ENCODE measurements at places on chromosomes 6 and 20. TPM values are rescaled to one million over a fixed set of nuclear protein-coding genes. Genes with fewer than 3 reads are reported as not detected.

DNA sequence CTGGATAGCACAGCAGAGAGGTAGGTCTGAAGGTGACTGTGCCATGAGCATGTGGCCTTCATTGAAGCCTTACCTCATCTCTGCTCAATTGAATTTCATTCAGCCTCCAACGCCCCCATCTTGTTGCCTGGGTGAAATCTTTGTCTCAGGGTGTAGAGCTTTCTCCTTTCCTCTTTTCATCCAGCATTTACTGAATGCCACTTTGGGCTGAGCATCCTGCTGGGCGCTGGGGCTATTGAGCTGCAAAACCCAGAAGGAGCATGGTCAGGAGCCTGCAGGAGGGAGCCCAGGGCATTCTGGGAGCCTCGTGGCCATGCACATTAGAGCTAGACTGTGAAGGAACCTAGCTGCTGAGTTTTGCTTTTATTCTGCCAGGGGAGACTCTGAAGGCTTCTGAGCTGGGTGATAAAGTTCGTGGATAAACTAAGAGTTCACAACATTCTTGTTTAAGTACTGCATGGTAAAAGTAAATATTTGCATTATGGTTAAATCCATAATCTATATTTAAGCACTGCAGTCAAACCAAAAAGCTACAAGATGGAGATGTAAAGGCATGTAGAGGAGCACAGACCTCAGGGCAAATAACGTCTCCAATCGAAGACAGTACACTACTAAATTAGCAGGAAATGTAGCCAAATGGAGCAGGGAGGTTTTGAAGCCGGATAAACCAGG is 13.2 kb upstream of the ASXL1 start:
- no peak for DNase-seq

GRCh38 chr6:158758451-158758860 is 60.7 kb downstream of the EZR start:
- DNase-seq = no peak

GRCh38 chr6:155067956-155068615 is 73.0 kb downstream of the TIAM2 start:
- no peak for DNase-seq

Gene NRSN1
- total RNA-seq = 22.0 TPM

Gene SGK2
- total RNA-seq = 0.41 TPM

GRCh38 chr20:39358052-39358451 is 395.9 kb downstream of the DHX35 start:
- DNase-seq = no peak

- no peak for DNase-seq
Measured at GRCh38 chr6:134535831-134536230, 217.9 kb upstream of the SGK1 start.

GRCh38 chr6:36028877-36029324 is 1.3 kb downstream of the MAPK14 start:
- no peak for DNase-seq

DNA sequence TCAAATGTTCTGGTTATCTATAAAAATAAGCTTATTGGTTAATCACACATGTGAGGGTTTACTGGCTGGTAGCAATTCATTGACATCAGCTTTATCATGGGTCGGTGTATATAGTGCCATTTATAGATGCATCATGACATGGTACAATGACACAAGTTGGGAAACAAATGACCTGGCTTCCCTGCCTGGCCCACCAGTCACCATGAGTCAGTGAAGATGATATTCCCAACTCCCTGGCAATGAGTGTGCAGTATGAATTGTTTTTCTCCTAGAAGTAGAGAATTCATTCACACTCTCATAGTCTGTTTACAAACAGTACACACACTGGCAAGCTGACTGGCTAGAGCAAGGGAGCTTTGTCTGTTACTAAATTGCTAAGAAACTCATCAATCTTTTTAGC is 37.2 kb upstream of the CALHM6 start:
- DNase-seq = no peak

DNA sequence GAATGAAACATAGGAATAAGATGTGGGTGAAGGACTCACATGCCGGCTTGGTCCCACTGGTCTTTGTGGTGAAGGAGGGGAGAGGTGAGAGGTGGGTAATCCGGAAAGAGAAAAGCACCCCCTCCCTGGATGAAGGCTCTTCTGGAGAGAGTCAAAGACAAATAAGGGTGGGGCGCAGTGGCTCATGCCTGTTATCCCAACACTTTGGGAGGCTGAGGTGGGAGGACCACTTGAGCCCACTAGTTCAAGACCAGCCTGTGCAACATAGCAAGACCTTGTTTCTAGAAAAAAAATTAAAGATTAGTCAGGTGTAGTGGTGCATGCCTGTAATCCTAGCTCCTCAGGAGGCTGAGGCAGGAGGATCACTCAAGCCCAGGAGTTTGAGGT is 3.1 kb downstream of the LTB start:
- no peak for DNase-seq

DNA sequence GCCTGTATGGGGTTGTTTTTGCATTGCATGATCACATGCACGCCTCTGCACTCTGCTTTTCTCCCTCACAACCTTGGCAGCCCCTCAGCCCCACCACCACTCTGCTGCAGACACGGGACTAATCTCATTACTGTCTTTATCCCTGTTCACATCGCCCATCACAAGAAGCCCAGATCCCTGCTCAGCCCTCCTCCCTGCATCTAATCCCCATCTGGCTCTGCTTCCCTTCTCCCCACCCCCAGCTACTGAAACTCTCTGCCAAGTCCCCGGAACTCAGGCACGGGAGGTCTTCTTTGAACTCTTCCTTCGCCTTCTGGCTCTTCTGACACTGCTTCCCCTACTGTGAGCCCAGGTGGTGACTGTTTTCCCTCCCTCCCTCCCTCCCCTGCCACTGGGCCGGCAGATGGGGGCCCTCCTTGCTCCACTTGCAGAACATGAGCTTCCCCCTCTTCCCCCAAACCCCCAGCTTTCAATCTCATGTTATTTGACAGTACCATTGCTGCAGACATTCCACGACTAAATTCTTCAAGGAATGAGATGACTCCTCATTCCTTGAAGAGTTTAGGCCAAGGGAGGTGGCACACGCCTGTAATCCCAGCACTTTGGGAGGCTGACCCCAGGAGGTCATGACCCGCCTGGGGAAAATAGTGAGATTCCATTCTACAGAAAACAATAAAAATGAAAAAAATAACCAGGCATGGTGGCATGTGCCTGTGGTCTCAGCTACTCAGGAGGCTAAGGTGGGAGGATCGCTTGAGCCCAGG is 21.9 kb upstream of the TULP1 start:
- no peak for DNase-seq

- no peak for DNase-seq
Measured at GRCh38 chr20:22583773-22584521, 425 bp downstream of the FOXA2 start.

Gene MRPL2
- 8.2 TPM for total RNA-seq

GRCh38 chr6:47247227-47247797 is 62.4 kb downstream of the TNFRSF21 start:
- DNase-seq = peak; percentile 9

GRCh38 chr20:22100686-22101085 is 395.2 kb downstream of the PAX1 start:
- no peak for DNase-seq

Gene HCK
- 2.9 TPM for total RNA-seq

GRCh38 chr6:34200340-34200971 is 36.2 kb upstream of the HMGA1 start:
- DNase-seq = no peak

DNA sequence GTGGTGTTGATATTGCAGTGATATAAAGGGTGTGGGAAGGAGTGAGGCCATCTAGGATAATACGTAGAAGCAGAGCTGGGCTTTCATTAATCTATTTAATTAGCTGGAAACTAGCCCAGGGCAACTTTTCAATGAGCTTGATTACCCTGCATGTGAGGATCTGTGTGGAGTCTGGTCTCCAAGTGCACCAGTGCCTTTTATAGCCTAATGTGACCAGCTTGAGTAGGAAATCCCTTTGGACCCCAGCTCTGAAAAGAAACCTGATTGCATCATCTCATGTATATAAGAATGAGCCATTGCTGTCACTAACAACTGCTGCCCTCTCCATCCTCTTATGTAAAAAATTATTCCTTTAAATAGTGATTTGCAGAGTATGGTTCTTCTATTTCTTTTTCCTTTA is 72.6 kb downstream of the CD109 start:
- no peak for DNase-seq

- DNase-seq = no peak
Measured at GRCh38 chr20:15594158-15594695, 979.0 kb downstream of the KIF16B start.

All from frontal cortex (tissue), 4 donors.